NCI-H187 treated with DMSO at 0.1 percent for 48 hours (cell line): ENCODE measurements at places on chromosomes 2 and 18.

GRCh38 chr2:209619782-209620181 lies 151.8 kb upstream of the UNC80 start:
- DNase-seq, result no peak

GRCh38 chr2:24855726-24856125 lies 62.5 kb downstream of the CENPO start:
- DNase-seq, result no peak

- DNase-seq, result no peak
Measured at GRCh38 chr18:79948719-79949411, 2.6 kb downstream of the SLC66A2 start.

DNA sequence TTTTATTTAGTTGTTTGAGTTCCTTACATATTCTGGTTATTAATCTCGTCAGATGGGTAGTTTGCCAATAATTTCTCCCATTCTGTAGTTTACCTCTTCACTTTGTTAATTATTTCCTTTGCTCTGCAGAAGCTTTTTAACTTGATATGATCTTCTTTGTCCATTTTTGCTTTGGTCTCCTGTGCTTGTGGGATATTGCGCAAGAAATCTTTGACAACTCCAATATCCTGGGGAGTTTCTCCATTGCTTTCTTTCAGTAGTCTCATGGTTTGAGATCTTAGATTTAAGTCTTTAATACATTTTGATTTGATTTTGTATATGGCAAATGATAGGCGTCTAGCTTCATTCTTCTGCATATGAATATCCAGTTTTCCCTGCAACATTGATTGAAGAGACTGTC lies 389.2 kb downstream of the LRP1B start:
- no peak for DNase-seq

- peak; percentile 39 for DNase-seq
Measured at GRCh38 chr2:178327516-178327915, 123.5 kb downstream of the PRKRA start.

GRCh38 chr2:174764280-174765255 lies at the start of gene CHRNA1:
Gene CHRNA1, minus strand, starts transcription at chr2:174764472. Its CDS starts 78 bp downstream, at chr2:174764394.
- DNase-seq, result no peak

- DNase-seq, result no peak
Measured at GRCh38 chr2:119144806-119145205, 13.7 kb downstream of the C1QL2 start.

GRCh38 chr2:239396881-239397681 lies 3.7 kb downstream of the HDAC4 start:
- no peak for DNase-seq

DNA sequence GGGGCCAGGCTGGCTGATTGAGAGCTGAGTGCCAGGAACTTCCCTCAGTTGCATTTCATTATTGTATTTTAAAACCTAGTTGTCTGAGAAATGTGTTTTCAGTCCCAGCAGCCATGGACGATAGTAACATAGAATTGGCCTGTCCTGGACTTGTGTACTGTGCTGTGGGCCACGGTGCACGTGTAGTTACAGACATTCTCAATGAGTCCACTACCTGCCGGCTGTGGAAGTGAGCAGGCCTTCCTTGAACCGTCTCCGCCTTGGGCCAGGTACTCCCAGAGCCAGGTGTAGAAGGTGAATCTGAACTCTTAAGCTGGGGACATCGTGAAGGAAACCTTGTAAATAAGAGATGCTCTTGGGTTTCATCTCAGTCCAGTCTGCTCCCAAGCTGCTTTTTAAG lies 47.0 kb downstream of the UBE2F start:
- DNase-seq, result no peak

GRCh38 chr2:79972661-79973060 lies 331.9 kb downstream of the LRRTM1 start:
- DNase-seq, result no peak

GRCh38 chr2:60475123-60475830 lies 78.2 kb downstream of the BCL11A start:
- no peak for DNase-seq

DNA sequence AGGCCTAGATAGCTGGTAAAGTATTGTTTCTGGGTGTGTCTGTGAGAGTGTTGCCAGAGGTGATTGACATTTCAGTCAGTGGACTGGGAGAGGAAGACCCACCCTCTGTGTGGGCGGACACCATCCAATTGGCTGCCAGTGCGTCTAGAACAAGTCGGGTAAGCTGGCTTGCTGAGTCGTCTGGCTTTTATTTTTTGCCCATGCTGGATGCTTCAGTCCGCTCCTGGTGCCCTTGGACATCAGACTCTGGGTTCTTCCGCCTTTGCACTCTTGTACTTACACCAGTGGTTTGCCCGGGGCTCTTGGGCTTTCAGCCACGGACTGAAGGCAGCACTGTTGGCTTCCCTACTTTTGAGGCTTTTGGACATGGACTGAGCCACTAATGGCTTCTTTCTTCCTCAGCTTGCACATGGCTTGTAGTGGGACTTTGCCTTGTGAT lies 24.3 kb downstream of the DIS3L2 start:
- DNase-seq, result no peak

GRCh38 chr18:32219431-32220018 lies 29.7 kb downstream of the MEP1B start:
- DNase-seq, result no peak

- no peak for DNase-seq
Measured at GRCh38 chr2:98730053-98730706, 752 bp downstream of the MGAT4A start.

GRCh38 chr2:171505374-171505773 lies 16.9 kb upstream of the CYBRD1 start:
- DNase-seq, result no peak

- no peak for DNase-seq
Measured at GRCh38 chr2:118292991-118293390, 204.7 kb downstream of the INSIG2 start.

DNA sequence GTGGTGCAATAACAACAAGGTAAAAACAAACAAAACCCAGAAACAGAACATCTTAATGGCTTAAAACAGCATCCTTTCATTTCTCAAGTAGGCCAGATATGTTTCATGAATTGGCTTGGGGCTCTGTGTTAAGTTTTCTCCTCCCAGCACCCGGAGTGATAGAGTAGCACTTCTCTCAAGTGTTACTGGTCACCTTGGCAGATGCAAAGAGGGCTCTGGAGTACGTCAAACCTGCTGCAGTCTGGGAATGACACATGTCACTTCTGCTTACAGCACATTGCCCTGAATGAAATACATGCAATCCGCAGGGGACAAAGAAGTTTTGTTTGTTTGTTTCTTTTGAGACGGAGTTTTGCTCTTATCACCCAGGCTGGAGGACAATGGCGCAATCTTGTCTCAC lies 639.3 kb downstream of the CNTNAP5 start:
- DNase-seq, result no peak

GRCh38 chr2:218063486-218063885 lies 5.6 kb upstream of the RUFY4 start:
- no peak for DNase-seq

GRCh38 chr18:49023271-49023937 lies 72.6 kb upstream of the SMAD7 start:
- DNase-seq, result no peak

- no peak for DNase-seq
Measured at GRCh38 chr2:182324665-182325064, 102.2 kb downstream of the PDE1A start.

GRCh38 chr2:240568678-240569522 lies 616 bp downstream of the RNPEPL1 start:
- no peak for DNase-seq

GRCh38 chr18:28412521-28412920 lies 235.6 kb upstream of the CDH2 start:
- no peak for DNase-seq

DNA sequence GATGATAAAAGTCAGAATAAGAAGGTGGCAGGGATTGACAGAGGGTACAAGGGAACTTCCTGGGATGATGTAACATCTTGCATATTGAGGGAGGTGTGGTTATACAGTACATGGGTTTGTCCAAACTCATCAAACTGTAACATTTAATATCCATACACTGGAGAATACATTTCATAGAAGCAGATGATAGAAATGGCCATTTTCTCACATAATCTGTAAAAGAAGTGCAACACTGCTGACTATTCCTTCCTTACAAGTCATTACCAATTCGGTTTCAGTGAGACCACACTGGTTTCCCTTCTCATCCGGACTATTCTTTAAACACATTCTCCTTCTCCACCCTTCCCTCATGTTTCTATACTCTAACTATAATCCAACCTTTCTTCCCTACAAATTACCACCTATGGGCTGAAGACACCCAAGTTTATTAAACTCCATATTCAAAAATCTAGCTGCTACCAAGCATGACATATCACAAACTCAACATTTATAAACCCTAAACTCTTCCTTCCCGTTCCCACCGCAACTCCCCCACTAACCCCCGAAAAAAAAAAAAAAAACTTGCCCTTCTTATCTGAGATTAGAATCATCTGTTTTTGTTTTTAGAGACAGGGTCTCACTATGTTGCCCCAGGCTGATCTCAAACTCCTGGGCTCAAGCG lies 1.6 kb downstream of the COX7A2L start:
- DNase-seq, result no peak

DNA sequence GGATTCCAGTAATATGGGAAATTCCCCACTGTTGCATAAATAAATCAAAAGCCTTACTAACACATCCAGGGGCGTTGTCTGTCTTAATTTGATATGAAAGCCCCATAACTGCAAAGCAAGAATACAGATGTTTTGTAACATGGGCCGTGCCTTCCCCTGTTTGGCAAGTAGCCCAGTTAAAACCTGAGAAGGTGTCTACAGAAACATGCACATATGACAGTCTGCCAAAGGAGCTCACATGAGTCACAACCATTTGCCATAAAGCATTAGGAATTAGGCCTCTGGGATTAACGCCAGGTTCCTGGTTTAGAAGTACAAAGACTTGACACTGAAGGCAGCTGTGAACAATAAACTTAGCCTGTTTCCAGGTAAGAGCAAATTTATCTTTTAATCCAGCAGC lies 43.1 kb upstream of the LONRF2 start:
- no peak for DNase-seq

- no peak for DNase-seq
Measured at GRCh38 chr2:196239622-196240587, 68.5 kb upstream of the STK17B start.

- DNase-seq, result no peak
Measured at GRCh38 chr18:40124107-40124506, 1830.9 kb upstream of the PIK3C3 start.

DNA sequence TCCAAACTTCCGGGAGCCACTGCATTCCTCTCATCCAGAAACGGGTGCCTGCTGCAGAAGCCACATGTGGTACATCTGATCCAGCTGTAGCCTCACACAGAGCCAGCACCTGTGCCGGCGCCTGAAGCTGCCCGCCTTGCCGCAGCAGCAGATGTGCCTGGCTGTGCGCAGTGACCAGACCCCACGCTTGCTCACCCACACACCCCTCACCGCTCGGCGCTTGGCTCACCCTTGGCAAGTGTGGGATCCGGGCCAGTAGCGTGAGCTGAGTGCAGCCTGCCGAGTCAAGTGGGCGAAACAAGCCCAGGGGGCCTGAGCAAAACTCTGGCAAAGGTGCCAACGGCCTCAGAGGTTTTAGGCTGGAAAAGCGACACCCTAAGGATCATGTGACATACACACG lies 220.1 kb upstream of the TMEFF2 start:
- no peak for DNase-seq

- DNase-seq, result peak; percentile 85
Measured at GRCh38 chr2:60550178-60550983, 3.1 kb downstream of the BCL11A start.

DNA sequence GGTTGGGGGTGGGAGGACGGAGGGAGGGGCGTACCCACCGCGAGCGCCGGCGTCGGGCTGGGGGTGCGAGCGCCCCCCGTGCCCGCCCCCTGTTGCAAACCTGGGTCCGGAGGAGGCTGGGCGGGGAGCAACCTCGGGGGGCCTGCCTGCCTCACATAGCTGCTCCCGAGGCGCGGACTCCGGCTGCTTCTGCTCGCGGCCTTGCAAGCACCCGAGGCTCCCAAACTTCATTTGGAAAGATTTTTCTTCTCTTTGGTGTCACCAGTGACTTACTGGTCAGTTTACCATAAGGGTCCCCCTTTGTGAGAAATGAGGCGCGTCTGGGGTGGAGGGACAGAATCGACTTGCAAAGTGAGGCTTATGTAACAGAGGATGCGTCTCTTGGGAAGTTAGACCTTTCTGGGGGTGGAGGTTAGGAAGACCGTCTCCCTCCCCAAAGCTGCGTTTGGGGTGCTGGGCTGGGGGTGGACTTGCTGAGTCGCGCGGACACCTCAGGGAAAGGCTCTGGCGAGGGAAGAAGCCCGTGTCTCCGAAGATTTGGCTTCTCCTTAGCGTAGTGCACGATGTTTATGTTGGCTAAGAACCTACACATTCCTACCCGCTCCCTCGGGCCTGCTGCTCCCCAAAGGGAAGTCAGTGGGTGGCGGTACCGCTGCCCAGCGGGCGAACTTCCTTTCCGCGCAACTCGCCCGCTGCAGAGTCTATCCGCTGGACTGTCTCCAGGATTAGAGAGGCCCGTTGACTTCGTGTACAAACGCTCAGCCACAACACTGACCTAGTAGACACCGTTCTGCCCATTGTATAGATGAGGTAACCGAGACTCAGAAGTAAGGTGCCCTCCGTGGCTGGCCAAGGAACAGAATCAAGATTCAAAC lies 559 bp downstream of the TMEM37 start:
- DNase-seq, result no peak

GRCh38 chr18:75652528-75652927 lies 225.0 kb upstream of the SMIM21 start:
- DNase-seq, result no peak

- DNase-seq, result no peak
Measured at GRCh38 chr2:145146691-145147090, 626.8 kb upstream of the ZEB2 start.

DNA sequence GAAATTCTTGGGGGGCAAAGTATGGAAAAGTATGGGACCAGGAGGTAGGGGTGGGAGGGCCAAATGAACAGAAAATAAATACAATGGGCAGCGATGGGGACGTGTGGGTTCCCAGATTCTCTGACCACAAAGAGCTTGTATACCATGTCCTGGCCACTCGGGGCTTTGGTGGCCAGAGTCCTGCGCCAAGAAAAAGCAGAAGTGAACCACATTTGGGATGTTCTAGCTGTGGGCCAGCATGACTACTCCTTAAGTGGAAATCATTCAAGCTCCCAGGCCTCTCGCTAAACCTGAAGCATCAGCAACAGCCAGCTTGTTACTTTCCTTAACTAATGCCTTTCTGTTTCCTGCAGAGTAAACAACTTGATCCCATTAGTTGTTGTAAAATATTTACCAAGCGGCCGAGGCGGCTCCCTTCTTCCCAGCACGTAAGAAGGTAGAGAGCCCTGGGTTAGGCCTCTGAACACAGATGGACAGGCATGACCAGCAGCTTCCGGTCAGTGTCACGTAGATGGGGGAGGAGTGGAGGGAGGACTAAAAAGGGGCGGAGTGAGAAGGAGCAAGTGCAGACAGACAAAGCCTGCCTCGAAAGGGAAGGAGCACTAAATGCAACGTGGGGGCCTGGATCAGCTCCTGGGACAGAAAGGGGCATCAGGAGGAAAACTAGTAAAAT lies 88.2 kb downstream of the GALNT14 start:
- no peak for DNase-seq

DNA sequence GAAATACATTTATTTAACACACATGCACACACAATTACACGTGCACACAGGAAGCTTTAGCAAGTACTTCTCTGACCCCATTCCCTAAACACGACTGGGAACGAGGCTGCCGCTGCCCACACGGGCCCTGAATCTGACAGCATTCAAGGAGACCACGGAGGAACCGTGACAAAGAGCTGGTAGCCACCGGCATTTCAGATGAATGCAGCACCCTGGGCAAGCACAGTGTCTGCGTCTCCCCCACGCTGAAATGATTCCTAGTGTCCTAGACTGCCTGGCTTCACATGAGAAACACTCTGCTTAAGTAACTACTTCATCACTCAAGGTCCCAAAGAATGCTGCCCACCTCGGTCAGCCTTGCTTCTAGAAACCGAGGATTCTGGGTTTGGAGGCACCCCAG lies 95.0 kb downstream of the HDAC4 start:
- no peak for DNase-seq

GRCh38 chr2:172442072-172442895 lies 14.9 kb downstream of the ITGA6 start:
- no peak for DNase-seq
